ENCODE measurements at places on chromosomes 7 and 10.

DNA sequence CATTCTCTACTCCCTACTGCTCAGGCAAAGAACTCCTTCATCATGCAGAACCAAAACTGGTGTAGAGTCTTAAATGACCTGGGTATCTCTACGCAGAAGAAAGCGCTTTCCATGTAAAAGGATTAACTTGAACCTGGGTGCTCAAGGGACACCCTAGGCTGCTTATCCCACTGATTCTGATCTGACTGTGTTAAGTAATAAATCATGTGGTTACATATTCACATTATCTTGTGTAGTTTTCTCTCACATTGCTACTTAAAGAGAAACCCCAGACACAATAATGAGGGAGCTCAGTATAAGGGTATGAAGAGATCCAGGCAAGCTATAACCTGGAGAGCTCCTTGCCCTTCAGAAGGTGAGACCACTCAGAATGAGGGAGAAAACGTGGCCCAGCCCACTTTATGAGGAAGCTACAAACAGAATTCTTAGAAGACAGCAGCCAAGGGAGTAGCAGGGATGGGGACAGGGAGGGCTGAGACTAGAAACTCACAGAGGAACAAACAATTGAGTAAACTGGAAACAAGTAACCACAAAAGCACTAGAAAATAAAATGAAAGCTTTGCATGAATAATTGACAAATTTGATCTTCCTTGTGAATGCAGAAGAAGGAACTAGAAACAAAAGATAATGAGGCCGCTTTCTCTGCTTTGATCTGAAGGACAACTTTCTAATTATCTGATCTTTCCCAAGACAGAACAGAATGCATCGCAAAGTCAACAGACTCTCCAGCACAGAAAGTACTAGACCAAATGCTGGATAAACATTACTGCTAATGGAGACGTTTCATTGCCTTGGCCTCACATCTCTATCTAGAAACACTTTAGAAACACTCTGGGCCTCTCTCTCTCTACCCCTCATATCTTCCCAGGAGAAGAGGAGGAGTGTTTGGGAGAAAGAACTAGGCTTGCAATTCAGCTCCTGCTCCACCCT, 76.1 kb downstream of the LRRC17 start:
- no peak for DNase-seq

DNA sequence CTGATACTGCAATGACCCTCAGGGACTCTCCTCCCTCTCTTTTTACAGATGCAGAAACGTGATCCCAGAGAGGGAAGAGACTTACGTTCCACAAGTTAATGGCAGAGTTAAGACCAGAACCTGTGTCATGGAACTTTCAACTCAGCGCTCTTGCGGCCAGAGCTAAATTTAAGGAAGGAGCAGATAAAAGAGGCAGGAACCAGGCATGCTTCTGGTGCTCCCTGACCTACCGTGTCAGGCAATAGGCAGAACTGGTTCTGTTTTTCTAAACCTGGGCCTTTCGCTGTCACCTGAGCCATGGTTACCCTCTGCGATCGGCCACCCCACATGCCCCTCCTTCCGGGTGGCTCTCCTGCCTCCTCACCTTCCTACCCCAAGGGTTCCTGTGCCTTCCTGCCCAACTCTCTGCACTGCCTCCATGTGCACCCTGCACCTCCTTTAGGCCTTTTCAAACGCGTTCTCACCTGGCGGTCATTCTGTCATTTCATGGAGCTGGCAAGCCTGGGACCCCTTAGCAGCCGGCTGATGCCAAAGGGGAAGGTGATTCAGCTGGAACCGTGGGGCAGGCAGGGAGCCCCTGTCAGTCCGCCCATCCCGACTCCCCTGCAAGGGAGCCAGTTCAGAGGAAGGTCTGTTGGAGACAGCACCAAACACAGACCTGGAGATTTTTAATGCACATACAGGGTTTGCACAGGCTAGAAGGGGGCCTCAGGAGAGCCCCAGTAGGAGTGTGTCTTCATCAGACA, 7.7 kb upstream of the GBX1 start:
- no peak for DNase-seq

DNA sequence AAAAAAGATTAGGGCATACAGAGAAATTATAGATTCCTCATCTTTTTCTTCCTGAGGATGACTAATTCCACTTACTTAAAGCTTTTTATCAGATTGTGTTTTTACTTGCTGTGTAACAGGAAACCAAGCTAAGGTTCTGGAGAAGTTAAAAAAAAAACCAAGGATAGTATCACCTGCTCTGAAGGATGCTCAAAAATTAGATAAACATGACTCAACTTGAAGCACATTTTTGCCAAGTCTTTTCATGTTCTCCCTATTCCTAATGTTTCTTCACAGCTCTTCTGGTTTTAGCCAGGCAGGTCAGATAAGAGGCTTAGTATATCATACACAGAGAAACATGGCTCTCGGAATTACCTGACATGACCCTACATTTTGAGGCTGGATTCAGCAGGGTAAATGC, 90.3 kb downstream of the CPEB3 start:
- DNase-seq: no peak

DNA sequence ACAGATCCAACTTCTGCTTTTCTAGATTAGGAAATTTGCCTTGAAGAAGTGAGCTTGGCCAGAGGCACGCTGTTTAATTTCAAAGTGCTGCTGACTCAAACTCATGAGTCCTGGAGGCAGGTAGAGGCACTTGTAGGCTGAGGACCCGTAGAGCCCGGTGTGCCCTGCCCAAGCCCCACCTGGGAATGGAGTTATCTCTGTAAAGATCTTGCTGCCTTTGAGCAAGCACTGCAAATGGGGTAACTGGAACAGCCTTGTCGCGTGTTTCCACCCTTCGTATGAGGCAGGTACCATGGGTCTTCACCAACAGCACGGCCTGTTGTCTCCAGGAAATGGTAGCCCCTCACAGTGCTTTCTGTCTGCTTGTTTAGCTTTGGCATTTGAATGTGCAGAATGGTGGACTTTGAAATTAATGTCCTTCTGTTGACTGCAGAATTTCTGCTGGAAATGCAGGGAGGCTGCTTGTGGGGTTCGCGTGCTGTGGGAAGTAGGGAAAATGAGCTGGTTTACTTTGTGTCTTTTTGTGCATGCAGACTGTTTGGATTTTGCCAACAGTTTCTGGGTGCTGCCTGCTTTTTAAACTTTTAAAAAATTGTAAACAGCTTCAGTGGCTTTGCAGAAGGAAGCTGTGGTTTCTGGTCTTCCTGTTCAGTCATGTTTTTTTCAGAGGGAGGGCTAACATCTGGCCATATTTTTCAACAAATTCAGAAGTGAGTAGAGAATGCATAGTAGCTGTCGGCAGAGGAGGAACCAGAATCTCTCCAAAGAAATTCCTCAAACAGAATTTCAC, 27.2 kb downstream of the CCM2 start:
- DNase-seq: no peak

DNA sequence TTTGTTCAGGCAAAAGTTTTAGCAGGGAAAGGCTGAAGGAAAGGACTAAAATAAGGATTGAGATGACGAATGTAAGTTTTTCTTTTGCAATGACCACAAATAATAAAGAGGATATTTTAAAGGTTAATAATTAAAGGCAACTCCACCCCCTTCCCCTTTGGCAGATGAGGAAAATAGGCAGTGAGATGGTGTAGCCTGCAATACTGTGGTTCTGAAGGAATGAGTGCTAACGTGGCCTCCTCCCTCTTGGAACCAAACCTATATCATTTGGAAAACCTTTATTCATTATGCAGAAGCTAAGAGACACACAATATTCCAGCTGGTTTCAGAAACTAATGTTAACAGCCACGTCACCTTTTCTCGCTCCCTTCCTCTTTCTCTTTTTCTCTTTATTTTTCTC, 70.9 kb upstream of the COL1A2 start:
- DNase-seq: no peak

DNA sequence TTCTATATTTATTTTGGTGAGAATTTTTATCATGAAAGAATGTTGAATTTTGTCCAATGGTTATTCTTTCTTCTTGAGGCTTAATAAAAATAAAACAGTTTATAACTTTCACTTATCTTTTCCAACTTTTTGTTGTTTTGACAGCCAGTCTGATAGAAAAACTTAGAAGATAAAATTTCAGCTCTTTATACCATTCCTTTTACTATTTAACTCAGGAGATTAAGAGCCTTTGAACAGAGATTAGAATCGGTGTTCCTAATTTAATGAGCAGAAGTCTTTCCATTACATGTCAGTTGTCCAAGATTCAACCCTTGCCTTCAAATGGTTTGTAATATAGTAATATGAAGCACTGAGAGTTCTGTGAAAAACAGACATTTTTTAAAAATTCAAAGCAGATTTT, 97.8 kb upstream of the SEC61G start:
- DNase-seq: no peak

GRCh38 chr10:24341897-24342296, 133.0 kb downstream of the KIAA1217 start:
- DNase-seq: no peak

DNA sequence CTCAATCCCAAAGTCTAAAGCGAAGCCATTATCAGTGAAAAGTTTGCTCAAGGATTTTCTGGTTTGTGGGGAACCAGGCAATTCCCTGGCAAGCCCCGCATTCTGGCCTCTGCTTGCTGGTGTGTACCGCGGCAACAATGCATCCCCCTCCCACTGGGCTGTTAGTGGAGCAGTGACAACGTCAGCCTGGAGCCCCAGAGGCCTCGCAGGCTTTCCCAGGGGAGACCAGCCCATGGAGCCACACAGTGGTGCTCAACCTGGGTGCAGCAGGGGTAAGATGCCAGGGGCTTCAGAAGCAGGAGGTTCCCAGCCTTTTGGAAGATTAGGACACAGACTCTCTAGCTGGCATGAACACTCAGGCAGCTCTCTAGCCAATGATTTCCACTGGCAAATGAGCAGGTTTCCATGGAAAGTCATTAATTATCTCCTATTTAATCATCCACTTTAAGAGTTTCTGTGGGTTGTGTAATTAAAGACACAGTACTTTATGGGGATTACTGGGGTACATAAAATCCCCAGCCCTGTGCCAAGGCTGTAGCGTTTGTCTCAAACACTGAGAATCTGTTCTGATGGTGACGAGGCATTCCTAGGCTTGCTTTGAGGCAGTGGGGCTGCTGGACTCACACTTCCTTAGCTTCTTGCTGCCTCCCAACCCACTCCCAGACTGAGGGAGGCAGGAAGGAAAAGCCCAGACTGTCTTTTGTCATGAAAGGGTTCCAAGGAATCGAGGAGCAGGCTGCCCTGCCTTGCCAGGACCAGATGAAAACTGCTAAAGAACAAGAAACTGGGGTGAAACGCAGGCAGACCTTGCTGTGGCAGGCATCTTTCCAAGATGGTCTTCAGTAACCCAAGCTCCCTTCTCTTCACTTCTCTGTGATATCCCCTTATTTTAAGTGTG, 411.9 kb upstream of the SHH start:
- DNase-seq: no peak

- DNase-seq: no peak
Observed at GRCh38 chr7:92402920-92403759, 44.1 kb upstream of the GATAD1 start.

GRCh38 chr7:48213226-48213625, 42.0 kb downstream of the ABCA13 start:
- no peak for DNase-seq

GRCh38 chr10:70655316-70655715, 17.0 kb upstream of the ADAMTS14 start:
- no peak for DNase-seq

DNA sequence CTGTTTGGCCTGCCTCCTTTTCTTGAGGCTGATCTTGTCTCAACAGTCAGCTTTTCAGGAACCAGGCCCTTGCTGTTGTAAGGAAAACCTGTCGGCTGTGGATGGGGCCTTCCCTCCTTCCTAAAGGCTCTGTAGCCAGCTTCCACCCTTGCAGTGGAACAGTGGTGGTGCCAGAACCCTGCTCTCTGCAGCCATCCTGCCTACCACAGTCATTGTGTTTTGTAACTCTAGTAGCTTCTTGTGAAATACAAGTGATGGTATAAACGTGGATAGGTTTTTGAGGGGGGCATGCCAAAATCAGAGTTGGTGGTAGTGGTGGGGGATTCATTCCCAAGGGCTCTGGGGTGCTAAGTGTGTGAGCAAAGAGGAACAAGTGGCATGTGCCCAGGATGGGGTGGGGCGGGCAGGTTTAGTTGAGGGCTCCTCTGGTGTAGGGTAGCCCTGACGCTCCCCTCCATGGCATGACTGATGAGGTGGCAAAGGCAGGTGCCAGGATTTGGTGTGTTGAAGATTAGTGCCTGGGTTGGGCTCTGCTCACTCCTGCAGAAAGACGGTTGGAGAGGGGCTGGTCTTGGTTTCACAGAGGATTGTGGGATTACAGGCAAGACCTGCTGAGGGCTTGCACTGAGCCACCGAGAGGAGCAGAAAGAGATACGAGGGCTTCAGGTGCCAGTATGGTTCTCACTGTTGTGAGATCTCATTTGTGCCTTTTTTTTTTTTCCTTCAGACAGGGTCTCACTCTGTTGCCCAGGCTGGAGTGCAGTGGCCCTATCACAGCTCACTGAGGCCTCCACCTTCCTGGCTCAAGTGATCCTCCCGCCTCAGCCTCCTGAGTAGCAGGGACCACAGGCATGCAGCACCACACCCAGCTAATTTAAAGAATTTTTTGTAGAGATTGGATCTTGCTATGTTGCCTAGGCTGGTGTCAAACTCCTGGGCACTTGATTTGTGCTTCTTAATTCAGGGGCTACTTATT, 7.4 kb downstream of the TSPAN14 start:
- DNase-seq: no peak

DNA sequence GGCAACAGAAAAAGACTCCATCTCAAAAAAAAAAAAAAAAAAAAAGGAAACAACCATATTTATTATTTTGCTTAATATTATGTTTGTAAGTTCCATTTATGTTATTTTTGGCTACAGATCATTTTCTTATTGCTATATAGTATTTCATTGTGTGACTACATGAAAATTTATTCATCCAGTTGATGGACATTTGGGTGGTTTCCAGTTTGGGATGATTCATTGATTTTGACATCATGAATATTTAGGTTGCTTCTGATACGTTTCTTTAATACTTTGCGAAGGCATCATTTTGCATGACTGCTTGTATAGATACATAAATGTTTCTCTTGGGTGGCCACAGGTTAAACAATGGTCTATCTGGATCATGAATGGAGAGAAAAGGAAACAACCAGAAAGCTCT, 2.0 kb upstream of the NPSR1 start:
- DNase-seq: no peak

GRCh38 chr10:58950618-58951017, 225.8 kb upstream of the PHYHIPL start:
- no peak for DNase-seq

DNA sequence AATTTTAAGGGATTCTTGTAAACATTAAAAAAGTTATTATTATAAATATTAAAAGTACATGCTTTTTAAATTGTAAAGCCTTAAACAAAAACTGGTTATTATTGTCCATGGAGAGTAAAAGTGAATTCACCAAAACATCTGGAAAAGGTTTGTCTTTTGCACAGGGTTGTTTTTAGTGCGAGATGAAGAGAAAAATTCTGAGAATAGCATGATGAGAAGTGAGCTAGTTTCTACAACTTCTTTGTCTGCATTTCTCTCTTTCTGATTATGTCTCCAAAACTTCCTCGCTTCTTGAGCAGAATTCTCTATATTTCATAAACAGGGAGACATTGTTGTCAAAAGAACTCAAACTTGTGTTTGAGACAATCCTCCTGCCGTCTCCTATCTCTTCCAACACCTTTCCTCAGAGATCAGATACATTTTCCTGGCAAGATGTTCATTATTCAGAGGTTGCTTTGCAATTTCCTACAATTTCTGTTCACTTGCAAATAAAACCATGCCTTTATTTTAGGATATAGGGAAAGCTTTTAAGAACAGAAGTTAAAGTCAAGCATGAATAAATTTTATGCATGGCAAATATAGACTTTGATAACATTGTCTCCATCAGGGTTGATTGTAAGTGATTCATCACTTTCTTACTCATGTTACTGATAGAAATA, 372.1 kb upstream of the NPVF start:
- no peak for DNase-seq

Measured in activated CD4-positive, alpha-beta T cell treated with anti-CD3 and anti-CD28 coated beads for 48 hours (primary cell).